Activated CD4-positive, CD25-positive, alpha-beta regulatory T cell treated with anti-CD3 and anti-CD28 coated beads, Interleukin-2, amount 50 U/mL, for 72 hours (primary cell): ENCODE measurements at places on chromosomes 1 and 21.

GRCh38 chr1:25613091-25613490 is 3.5 kb upstream of the MAN1C1 start:
- no peak for DNase-seq

DNA sequence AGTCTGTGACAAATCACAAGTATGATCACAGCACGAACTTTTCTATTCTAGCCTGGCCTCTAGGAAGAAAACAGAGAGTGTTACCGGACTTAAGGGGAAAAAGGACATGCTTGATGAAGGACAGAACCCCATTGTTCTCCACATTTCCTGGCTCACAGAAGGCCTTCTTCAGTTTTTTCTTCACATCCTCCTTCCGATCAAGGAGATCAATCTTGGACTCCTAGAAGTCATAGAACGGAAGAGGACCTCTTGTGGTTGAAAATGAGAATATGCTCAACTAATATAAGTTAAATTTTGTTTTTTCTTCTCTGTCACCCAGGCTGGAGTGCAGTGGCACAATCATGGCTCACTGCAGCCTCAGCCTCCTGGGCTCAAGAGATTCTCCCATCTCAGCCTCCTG is 30.3 kb downstream of the YARS1 start:
- DNase-seq: no peak

- DNase-seq: no peak
Measured at GRCh38 chr21:38417726-38418125, 80.6 kb downstream of the ERG start.

GRCh38 chr1:213050745-213051126 is 305 bp upstream of the RPS6KC1 start:
- DNase-seq: no peak

- DNase-seq: no peak
Measured at GRCh38 chr1:193368302-193368701, 181.9 kb upstream of the B3GALT2 start.

GRCh38 chr1:35675773-35676172 is 34.4 kb upstream of the PSMB2 start:
- DNase-seq: no peak

DNA sequence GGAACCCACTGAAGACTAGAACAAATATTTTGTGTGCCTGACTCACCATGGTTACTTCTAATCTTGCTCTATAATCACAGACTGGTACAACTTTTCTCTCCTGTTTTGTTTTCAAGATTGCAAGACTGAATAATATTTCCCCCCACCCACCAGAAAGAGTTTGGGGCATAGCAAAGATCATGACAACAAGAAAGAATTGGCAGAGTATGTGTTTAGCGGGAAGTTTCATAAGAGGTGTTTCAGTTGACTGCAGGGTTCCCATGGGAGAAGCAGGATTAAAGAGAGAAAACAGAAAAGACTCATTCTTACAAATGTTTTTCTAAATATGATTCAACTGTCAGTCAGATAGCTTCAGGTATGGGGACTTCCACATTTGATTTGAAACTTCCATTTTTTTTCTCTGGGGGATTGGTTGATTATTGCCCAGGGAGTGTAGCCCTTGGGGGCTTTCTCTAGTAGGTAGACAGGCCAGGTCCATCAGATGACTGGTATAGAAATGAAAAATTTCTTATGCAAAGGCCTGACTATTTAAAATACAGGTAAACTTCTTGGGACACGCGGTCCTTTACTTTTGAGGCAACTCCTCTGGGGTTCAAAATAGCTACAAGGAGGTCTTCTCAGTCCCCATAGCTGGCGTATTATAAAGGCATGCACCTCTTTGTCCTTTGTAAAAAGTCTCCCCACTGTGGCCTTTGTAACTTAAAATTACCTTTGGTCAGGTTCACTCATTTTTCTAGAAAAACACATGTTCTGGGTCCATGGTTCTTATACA is 13.9 kb downstream of the OR14I1 start:
- DNase-seq: no peak

DNA sequence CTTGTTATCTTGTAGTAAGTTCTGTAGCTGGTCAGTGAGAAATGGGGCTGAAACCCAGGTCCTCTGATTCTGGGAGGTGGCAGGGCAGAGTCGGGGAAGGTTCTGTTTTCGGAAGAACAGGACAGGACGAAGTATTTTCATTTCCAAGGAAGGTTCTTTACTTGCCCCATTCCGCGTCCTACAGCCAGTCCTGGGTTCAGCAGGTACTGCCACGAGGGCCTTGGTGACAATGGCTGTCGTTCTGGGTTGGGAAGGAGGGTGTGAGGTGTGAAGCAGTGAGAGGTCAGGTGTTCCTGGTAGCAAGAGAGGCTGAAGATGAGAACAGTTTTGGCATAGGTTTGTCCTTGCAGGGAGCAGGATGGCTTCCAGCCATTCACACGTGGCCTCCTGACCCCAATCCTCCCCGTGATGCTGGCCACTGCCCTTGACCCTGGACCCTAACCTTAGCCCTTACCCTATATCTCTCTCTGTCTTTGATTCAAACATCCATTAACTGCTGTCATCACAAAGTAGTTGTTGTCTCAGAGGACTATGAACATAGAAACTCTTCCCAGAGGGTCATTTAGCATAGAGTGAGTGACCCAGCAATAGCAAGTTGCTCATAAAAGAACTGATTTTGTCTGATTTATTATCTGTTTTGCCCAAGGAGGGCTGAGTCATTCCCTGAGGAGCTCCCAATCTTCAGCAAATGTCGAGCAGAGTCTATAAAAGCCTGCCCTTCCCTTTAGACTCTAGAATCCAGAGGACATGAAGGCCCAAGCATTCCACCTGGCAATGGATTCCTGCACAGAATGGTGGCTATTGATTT is 25.0 kb downstream of the VASH2 start:
- no peak for DNase-seq

DNA sequence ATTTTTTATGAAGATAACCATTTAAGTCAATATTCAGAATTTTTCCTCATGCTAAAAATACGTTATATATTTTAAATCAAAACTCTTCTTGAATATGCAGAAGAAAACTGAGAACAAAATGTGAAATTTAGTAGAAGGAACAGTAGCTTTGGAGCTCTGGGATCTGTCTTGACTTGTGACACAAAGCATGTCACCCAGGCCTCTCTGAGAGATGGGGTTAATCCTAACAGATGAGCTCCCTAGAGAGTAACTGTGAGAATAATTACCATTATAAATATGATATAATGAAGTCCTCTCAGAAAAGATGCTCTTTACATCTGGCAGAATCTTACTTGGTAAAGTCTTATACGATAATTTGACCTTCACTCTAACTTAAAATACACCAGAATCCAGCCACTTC is 272.0 kb downstream of the PTPRC start:
- DNase-seq: no peak

DNA sequence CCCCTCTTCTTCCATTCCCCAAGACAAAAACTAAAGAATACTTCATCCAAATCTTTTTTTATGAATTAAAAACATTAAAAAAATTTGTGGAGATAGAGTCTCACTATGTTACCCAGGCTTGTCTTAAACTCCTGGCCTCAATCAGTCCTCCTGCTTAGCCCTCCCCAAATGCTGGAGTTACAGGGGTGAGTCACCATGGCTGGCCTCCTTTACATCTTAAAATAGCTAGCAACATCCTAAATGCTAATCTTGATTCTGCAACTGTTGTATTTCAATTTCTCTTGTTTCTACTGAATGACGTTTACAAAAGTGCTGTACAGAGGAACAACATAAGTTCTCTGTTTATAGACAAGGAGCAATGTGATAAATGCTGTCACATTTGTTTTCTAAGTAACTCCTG is 483.5 kb downstream of the ADGRL2 start:
- DNase-seq: no peak

DNA sequence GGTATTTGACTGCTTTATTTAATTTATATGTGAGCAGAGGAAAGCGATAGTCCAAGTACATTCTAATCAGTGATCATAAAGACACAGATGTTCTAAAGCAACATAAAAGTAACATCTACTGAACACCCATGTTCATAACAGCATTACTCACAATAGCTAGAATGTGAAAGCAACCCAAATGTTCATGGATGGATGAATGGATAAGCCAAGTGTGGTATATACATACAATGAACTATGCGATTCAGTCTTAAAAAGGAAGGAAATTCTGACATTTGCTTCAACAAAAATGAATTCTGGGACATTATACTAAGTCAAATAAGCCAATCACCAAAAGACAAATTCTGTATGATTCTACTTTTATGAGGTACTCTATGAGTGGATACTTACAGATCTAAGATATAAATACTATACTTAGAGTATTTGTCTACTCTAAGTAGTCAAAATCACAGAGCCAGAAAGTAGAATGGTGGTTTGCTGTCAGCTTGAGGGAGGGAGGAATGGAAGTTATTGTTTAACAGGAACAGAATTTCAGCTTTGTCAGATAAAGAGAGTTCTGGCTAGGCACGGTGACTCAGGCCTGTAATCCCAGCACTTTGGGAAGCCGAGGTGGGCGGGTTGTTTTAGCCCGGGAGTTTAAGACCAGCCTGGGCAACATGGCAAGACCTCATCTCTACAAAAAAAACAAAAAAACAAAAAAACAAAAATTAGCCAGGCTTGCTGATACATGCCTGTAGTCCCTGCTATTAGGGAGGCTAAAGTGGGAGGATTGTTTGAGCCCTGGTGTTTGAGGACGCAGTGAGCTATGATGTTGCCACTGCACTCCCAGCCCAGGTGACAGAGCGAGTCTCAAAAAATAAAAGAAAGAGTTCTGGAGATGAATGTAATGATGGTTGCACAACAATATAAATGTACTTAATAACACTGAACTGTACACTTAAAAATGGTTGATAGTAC is 79.7 kb upstream of the ARHGAP29 start:
- no peak for DNase-seq

DNA sequence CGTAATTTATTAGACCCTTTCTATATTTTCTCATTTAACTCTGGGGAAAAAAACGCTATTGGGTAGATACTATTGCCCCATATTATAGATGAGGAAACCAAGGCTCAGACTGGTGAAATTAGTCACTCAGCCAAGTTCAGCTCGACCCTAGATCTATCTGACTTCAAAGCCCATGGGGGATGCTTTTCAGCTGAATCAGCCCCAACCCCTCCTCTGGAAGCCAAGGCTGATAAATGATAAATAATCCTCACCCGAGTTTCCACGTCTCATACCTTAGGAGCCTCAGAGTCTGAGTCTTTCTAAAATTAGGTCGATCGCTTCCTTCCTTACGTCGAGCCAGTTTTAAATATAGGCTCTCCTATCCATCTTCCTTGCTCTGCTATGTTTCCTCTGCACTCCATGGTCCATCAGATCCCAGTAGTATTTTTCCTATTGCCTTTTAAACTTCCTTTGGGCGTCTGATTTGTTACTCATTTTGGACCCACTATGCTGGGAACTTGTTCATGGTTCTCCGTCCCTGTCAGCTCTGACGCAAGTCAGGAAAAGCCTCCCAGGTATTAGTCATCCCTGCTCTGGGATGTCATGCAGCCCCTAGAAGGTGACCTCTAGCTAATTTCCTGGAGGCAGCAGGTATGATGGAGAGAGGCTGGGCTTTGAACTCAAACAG is 122.8 kb downstream of the PLPP3 start:
- DNase-seq: no peak

DNA sequence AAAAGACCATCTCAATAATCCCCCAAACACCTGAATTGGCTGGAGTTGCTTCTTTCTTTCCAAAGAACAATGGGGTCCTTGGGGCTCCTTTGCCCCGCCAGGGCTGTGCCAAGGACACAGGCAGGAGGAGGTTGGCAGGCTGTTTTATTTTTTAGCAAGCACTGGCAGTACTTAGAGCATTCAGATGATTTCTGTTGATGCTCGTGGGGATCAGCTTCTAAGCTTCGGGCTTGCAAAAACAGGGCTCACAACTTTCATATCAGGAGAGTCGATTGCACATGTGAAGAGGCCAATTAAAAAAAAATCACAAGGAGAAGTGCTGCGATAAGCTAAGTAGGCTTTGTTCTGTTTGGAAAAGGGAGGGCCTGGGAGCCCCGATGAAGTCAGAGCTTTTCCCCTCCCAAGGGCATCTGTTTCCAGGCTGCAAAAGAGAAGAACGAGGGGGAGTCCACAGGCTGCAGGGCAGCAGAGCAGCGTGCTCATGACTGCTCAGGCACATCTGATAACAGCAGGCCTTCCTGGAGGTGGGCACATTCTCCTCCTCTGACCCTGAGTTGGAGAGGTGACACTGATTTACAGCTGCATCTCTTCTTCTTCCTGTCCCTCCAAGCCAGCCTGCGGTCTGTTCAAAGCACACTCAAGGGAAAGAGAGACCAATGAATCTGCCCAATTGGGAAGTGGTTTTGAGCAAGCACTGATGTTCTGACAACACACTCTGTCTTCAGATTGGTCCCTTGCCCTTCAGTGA is 27.3 kb upstream of the BCAR3 start:
- no peak for DNase-seq

GRCh38 chr1:78005755-78006154 is 1.0 kb downstream of the DNAJB4 start:
- DNase-seq: no peak

DNA sequence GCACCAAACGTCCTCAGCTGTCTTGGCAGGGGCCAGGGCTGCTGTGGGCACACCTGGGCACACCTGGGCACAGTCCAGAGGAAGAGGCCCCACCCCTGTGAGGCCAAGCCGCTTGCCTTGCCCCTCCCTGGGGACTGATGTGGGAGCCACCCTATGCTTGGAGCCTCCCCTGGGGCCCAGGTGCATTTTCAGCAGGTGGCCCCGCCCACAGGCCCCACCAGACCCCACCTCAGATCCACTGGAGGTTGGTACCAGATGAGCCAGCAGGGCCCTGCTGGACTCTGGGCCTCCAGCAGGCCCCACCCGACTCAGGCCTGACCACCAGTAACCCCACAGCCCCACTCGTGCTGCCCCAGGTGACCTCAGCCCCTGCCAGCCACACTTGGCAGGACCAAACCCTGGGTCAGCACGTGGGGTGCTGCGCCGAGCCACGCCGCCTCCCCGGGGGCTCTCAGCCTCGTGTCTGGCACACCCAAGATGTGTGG is 8.8 kb downstream of the SLC19A1 start:
- DNase-seq: peak; percentile 23

DNA sequence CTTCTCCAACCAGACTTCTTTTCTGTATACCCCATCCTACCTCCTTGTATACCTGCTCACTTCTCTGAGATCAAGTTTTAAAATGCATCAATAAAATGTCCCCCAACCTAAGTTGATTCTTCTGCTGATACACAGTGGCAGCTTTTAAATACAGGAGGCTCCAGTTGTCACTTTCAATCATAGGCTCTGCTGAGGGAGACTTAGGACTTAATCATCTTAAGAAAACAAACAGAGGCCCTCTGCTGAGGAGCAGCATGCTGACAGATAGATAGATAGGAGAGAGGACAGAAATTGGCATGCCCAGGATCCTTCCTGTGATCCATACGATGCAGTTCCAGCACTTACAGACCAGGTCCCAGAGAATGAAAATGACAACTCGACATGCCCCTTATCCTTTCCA is 311.0 kb upstream of the PROX1 start:
- no peak for DNase-seq

GRCh38 chr1:33703464-33703863 is 160.4 kb upstream of the HMGB4 start:
- no peak for DNase-seq

DNA sequence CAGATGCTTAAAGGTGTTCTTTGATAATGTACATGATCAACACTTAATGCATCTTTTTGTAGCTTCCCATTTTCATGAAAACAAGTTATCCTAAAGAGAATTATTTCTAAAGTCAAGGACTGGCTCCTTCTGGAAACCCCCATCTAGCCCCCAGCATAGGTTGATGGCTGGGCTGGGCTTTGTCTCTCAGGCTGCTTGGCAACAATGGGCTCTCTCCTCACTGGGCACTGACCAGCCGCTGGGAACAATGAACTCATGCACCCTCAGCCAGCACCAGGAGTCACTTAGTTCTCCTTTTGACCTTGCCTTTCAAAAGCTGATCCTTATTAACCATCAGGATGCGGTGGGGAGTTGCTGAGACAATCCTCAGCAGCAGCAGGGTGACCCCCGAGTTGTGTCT is 293.0 kb upstream of the PLXNA2 start:
- no peak for DNase-seq
